ENCODE measurements at places on chromosomes 11 and 22.

- DNase-seq = no peak
Measured at GRCh38 chr22:37920126-37920525, 14.0 kb downstream of the MICALL1 start.

DNA sequence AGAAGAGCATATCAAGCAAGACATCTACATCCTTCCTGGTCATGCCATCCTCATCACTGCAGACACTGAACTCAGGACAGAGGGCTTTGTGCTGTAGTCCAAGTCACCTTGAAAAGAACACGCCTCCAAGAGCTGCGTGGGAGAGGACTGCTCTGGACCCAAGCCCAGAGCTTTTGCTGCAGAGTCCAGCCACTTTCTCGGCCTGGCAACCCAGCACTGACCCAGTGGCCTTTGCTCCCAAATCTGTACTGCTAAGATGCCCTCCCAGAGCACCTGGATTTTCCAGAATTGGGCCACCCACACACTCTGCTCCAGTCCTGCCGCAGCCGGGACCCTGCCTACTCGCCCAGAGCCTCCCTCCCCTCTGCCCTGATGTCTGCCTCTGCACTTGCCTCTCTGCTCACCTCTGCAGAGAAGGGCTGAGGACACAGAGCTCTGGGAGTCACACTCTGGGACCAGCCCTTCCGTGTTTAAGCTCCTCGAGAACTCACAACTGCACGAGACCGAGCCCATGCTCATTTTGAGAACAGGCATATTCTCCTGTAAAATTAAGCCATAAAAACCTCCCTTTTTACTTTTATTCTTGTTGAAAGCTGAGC is 83.8 kb upstream of the CSNK2A3 start:
- no peak for DNase-seq

- no peak for DNase-seq
Measured at GRCh38 chr11:82315093-82315492, 418.6 kb downstream of the FAM181B start.

DNA sequence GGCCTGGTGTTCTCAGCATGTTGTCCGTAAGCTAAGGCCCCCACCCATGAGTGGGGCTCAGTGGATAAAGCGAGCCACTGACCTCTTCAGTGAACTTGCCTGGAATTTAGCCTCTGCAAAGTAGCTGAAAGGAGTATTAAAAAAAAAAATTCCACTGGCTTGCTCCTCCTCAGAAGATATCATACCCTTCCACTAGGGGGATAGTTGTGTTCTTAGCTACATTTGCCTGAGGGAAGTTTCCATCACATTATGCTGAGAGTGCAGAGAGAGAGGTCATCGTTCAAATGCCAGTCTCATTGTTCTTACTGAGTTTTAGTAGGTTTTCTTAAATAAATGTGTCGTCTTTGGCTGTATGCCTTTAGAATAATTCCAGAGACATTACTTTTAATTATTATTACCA is 879.7 kb downstream of the JRKL start:
- no peak for DNase-seq

DNA sequence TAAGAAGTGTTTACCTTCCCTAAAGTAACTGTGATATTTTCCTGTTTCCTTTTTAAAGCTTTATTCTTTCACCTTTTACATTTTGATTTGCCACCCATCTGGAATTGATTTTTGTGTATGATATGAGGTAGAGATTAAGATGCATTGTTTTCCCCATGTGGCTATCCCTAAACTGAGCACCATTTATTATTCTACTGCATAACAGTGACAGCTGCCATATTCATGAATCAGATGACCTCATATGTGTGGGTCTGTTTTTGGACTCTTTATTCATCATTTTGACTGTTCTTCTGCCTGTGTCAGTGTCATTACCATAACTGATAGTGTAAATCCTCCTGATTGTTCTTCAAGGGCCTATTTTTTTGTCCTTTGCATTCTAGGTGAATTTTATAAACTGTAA is 50.8 kb downstream of the HIPK3 start:
- DNase-seq = no peak

DNA sequence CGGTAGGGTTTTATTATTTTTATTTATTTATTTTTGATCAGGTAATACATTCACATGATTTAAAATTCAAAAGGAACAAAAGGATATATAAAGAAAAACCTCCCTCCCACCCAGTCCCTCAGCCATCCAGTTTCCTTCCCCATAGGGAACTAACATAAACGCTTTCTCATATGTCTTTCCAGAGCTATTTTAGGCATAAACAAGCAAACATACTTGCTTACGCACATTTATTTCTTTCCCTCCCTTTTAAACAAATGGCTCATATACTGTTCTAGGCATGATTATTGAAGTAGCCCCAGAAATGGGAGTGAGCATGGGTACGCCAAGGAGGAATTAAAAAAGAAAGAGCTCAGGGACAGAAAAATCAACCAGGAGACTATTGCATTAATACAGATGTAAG is 63.7 kb downstream of the LIF start:
- DNase-seq = no peak

GRCh38 chr11:129710423-129710822 is 105.2 kb upstream of the TMEM45B start:
- DNase-seq = no peak

GRCh38 chr11:121104312-121104762 is 3.3 kb downstream of the TECTA start:
- no peak for DNase-seq

DNA sequence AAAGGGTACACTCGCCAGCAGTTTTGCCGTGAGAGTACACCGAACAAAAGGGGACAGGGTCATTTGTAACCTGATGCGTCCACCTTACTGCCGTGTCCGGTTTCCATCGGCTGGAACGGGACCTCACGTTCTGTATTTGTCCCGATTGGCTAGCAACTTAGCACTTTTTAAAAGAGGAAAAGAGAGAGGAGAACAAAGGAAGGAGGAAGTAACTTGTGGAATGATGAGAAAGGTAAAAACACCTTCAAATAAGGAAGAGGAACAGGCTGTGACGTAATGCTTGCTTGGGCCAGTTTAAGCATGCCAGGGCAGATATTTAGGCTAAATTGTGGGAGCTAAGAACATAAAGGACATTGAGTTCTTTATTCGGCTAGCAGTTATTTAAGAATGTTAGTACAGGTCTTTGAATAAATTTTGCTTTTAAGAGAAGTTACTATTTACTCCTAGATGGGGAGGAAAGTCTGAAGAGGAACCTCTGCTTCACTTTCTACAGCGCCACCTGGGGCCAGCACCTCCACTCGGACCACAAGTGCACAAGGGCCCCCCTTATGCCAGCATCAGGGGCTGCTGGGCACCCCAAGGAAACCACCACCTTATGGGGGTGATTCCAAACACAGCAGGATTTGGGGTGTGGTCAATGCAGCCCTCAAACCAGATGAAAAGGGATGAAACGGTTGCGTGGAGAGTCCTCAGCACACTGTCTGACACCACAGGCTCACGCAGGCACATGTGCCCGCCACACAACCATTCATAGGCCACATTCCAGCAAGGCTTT is 5.8 kb downstream of the ARSA start:
- no peak for DNase-seq

GRCh38 chr11:35141571-35141971 is 2.6 kb downstream of the CD44 start:
- DNase-seq = no peak

DNA sequence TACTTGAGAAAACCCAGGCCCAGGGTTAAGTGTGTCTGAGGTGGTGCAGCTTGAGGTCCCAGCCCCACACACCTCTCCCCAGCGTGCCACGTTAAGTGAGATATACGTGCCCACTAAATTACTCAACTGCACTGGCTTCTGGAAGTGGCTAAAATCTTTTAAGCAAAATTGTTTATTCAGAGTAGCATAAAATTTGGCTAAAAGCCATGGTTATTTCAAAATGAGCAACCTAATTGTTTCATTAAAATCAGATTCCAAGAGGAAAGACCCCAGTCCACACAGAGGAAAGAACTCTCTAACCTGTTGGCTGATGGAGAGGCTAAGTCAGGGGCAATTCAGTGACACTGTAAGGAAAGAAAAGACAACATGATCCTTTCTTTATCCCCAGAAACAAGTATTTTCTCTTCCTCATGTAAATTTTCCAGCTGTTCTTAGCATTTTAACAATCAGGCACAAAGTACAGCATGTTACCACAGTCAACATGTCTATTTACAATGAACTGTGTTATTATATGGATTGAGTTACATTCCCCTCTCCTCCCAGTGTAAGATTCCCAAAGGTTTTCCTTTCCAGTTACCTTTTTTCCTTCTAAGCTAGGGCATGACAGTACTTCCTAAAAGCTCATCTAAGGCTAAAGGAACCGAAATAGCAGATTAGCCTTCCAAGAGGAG is 26.6 kb downstream of the NUP50 start:
- no peak for DNase-seq

DNA sequence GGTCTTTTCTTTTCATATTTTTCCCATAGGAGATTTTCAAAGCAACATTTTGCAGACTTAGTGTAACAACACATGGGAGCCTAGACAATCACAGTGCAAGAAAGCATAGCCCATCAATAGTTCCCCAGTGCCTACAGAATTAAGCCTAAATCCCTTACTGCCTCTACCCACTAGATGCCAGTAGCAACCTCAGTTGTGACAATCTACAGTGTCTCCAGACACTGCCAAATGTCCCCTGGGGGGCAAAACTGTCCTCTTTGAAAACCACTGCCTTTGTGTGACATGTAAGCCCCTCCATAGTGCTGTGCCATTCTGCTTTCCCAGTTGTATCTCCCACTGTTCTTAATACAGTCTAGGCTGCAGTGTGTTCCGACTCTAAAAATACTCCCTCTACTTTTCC is 1329.0 kb downstream of the LRRC4C start:
- DNase-seq = no peak

DNA sequence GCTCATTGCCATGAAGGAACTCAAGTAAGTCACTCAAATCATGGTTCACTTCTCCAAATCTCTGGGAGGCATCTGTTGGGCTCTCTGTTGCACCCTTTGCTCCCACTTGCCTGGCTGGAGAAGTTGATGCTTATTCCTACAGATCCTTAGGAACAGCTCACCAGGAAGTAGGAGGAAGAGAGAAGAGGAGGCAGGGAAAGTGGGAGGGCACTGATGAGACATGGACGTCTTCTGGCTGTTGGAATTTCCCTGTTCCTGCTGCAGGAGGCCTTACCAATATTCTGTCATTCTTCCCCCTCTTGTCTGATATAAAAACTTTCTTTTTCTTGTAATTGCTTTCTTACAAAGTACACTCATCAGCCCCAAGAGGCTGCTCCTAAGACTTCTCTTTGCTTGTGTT is 13.6 kb downstream of the POLR2F start:
- DNase-seq = no peak

GRCh38 chr11:134485316-134485715 is 73.3 kb upstream of the B3GAT1 start:
- DNase-seq = no peak

DNA sequence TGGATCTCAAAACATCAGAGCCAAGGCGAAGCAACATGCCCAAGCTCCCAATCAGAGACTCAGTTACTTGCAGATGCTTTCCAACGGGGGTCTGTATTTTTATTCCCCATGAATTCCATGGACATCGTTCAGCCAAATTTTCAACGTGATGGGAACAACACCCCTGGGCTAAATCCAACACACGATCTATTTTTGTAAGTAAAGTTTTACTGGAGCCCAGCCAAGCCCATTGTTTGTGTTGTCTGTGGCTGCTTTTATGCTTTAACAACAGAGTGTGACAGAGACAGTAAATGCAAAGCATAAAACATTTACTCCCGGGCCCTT is 33.7 kb downstream of the SLC5A1 start:
- no peak for DNase-seq

GRCh38 chr22:37640591-37641560 is 1.4 kb downstream of the SH3BP1 start:
- DNase-seq = no peak

DNA sequence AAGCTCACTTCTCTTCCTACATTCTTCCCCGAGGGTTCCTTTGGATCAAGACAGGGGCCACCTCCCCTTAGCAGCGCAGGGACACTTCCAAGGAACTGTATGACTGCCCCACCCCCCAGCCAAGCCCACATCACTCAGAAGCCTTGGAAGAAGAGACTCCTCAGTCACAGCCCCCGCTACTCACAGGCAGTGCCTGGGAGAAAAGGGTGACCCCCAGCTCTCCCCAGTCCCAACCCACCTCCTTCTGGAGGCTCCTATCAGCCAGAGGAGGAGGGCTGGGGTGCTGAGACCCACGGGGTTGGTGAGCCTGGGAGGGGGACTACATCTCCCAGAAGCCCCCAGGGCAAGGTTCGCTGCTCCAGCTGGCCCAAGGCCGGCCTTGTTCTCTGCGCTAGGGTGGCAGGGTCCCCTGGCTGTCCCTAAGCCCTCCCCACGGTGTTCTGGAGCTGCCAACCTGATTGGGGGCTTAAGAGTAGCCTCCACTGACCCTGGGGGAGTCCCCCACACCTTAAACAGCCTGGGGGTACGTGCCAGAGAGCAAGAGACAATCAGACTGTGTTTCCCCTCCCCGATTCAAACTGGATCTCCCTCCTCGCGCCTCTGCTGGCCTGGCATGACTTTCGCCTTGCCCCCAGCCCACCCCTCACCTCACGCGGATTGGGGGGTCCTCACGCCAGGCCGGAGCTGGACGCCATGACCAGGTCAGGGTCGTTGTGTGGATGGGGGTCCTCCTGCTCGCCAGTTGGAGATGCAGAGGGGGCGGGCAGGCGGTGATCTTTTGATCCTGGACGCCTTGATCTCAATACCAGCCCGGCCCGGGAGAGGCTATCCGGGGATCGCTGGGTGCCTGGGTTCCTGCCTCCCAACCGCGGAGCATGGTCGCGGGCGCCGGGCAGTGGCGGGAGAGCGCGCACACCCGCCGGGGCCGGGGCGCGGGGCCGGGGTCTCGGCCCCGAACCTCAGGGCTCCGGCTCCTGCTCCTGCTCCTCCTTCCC is 838 bp downstream of the BCL9L start:
- DNase-seq = no peak

GRCh38 chr22:24516301-24516737 is 21.2 kb downstream of the UPB1 start:
- DNase-seq = peak; percentile 89

DNA sequence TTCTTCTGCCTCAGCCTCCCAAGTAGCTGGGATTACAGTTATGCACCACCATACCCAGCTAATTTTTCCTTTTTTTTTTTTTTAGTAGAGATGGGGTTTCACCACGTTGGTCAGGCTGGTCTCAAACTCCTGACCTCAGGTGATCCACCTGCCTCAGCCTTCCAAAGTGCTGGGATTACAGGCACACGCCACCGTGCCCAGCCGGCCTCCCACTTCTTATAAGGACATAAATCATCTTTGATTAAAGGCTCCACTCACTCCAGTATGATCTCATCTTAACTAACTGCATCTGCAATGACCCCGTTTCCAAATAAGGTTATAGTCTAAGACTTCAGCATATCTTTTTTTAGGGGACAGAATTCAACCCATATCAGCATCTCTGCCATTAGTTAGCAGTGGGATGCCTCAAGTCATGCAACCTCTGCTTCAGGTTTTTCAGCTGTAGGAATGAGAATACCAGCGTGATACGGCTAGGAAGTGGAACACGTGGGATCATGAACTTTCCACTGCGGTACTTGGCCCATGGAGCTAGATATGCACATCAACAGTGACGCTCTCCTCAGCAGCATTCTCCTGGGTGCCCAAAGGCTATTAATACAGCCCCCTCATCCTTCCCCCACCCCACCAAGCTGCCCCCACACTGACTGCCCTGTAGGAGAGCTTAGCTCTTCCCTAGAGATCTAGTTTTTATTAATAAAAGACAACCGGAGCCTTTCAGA is 41.4 kb downstream of the MCHR1 start:
- no peak for DNase-seq

- no peak for DNase-seq
Measured at GRCh38 chr11:44600839-44601383, 35.4 kb downstream of the CD82 start.

- DNase-seq = no peak
Measured at GRCh38 chr11:66856496-66857233, at the start of gene LRFN4. Gene LRFN4 (plus strand): TSS chr11:66857064. CDS start chr11:66857745, 681 bp downstream.

All from amniotic stem cell (primary cell).